Ecto neural progenitor cell (in vitro differentiated cells): ENCODE measurements at places on chromosomes 1 and 21.

DNA sequence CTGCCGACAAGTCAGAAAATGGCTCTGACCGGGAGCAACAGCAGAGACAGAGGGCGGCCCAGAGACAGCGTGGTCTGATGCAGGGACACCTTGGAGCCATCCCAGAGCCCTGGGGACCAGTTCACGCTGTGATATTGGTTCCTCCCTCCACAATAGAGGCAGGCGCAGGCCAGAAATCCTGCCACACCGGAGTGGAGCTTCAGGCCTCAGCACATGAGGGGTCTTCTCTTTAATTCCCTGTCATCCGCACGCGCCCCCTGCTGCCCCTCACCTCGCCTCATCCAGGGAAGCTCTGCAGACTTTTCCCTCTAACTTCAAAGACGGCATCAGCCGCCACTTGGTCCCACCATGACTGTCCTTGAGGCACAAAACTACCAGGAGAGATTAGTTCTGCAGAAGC, 75.5 kb upstream of the ANGPTL1 start:
- DNase-seq: peak; percentile 44

DNA sequence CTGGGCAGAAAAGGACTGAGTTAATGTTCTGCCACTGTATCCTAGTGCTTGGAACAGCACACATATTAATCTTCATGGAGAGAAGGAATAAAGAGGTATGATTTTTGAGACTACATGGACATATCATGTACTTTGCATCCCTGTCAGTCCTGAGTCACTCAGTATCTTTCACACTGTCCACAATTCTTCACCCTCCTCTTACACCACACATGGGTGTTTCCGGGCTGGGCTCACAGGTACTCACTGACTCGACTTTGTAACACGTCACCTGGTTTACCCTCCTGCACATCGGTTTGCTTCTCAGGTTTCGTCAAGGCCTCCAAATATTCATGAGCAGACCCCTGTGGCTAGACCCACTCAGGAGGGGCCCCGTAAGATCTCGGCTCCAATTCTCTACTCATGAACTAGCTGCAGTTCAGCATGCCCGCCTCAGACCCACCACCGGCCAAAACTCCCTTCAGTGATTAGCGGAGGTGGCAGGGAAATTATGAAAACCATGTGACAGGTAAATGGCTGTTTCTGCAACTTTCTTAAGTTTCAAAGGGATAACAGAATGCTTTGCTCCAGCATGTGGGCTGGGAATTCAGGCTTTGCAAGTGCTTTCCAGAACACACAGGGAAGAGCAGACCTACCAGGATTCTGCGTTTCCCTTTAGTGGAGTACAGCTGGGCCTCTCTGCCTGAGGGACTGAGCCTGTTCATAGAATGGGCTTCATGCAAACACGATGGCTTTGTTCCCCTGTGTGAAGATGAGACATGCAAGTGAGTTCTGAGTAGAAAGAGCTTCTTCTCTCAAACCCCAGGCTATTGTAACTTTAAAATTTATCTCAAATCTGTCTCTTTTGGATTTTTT, 31.3 kb upstream of the TRABD2B start:
- DNase-seq: no peak

DNA sequence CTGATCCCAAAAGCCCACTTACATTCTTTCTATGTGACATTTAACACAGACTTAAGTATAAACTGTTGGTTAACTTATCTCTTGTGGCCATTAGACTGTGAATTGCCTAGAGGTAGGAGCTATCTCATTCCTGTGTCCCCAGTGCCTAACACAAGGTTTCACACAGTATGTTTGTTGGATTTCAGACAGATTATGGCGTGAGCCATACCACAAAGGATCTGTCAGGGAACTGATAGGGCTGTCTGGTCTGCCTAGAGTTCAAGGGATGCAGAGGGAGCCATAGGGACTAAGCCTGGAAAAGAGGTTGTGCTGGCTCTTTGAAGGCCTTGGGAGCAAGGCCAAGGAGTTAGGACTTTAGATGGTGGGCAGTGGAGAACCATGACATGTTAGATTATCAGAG, 40.0 kb downstream of the MEF2D start:
- DNase-seq: no peak

DNA sequence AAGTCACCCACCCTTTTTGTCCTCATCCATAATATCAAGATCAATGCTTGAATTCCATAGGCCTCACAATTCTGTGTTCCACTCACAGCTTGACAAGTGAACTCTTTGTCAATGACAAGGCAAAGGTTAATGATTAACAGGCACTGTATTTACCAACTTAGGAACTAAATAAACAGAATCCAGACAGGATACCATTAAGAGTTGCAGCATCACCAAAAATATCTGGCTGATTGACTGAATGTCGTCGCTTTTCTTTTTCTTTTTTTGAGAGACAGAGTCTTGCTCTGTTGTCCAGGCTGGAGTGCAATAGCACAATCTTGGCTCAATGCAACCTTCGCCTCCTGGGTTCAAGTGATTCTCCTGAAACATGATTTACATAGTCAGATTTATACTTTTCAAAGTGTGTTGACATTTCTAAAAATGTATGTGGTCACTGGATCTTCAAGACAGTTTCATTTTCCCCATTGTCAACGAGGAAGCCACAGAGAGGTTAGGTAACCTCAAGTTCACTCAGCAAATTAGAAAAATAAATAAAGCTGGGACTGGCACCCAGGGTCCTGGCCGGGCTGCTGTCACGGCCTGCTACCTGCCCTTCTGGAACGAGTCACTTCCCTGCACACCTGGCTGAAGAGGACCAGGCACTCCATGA, 81.0 kb downstream of the PDE9A start:
- no peak for DNase-seq

DNA sequence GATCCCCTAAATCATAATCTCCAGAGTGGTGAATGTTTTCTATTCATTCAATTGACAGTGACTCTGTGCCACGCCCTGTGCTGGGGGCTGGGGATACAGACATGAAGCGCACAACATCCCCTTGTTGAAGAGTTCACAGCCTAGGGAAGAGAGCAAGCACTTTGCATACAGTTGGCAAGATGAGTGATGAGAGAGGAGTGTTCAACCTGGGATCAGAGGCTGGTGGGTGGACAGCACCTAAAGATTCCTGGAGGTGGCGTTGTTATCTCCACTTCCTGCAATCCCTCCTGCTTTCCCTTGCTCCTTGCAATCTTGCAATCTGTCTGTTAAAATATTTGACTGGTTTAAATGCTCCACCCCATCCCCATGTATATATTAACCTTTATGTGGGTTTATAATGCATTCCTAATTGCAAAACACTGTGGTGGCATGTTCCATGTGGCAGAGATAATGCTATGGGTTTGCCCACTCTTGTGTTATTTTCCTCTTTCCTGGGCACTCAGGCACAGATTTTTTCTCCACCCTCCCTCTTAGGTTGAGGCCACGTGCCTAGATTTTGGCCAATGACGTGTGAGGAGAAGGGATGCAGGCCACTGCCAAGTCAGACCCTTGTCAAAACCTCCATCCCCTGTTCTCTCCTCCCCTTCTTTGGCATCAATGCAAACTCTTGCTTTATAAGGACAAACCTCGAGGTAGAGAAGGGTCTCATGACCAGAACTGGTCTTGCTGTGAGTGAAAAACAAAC, 36.2 kb upstream of the GADD45A start:
- DNase-seq: no peak

DNA sequence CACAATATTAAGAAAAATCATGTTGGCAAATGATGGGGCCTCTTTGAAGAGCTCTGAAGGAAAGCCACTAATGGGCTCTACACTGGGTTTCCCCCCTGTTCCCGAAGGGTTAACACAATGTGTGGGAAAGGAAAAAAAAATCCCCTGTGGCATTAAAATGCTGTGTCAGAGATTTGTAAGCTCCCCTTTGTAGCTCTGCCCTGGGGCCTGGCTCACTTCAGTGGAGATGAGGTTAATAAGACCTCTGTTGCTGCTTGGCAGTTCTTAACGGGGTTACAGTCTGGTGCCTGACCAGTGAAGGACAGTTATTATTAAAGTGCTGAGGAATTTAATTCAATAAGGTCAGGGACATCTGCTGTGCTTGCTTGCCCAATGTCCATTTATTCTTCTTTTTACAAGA, 129.7 kb upstream of the UBE2U start:
- peak; percentile 63 for DNase-seq

- DNase-seq: no peak
Observed at GRCh38 chr1:192766009-192766625, 42.7 kb upstream of the RGS2 start.

GRCh38 chr1:164610538-164611222, 51.7 kb downstream of the PBX1 start:
- DNase-seq: no peak

- DNase-seq: no peak
Observed at GRCh38 chr1:194341587-194341986, 1155.2 kb upstream of the B3GALT2 start.

DNA sequence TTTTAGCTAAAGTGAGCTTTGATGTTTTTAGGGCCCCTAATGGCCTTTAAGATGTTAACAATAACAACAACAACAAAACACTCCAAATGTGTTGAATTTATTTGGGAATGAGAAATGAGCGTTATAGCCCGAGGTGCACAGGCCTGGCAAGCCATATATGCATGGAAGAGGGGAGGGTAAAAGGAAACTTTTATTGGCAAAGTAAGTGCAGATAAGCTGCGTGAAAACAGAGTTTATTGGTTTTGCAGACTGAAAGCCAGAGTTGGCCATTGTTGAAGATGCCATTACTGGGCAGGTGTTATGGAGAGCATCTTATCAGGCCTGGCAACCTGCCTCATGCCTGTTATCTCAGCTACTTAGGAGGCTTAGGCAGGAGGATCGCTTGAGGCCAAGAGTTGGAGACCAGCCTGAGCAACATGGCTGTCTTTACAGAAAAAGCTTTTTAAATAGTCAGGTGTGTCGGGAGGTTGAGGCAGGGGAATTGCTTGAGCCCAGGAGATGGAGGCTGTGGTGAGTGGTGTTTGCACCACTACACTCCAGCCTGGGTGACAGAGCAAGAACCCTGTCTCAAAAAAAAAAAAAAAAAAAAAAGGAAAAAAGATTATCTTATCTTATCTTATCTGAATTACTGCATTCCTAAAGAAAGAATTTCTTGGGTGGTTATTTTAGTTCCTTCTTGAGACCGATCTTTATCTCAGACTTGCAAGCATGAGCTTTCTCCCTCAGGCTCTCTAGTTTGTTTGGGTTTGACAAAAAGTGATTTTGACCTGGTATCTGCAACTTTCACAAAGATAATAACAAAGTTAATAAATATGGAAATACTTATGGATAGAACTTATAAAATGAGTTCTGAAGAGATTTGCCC, 1.7 kb downstream of the PATJ start:
- DNase-seq: no peak

DNA sequence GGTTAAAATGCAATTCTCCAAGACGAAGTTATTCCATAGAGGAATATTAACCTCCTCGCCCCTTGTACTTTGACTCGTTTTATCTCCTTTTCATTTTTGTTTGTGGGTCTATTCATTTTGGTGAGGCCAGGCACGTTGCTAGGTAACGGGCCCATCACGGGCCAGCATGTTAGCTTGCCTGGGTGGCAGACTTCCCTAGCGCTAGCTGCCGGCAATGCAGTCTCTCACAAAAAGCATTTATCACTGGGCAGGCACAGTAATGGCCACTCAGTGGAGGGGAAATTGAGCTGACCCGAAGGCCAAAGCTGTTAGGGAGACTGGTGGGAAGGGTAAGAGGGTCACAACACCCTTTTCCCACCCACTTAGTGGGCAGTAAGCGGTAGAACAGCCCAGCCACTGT, 234.4 kb upstream of the FOXD3 start:
- peak; percentile 83 for DNase-seq

GRCh38 chr1:186875896-186876835, 47.4 kb downstream of the PLA2G4A start:
- no peak for DNase-seq

GRCh38 chr1:221761354-221762002, 19.6 kb upstream of the DUSP10 start:
- DNase-seq: no peak

DNA sequence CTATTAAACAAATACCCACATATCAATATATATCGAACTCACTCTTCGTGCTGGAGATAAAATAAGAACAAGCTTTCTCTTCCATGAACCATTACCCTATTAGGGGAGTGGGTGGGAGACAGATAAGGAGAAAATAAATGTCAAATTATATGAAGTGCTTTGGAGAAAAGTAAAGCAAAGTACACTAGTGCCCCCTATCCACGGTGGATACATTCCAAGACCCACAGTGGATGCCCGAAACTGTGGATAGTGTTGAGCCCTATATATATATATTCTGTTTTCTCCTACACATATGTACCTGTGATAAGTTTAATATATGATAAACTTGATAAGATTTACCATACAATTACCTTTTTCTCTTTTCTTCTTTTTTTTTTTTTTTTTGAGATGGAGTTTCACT, 54.6 kb downstream of the FH start:
- no peak for DNase-seq

DNA sequence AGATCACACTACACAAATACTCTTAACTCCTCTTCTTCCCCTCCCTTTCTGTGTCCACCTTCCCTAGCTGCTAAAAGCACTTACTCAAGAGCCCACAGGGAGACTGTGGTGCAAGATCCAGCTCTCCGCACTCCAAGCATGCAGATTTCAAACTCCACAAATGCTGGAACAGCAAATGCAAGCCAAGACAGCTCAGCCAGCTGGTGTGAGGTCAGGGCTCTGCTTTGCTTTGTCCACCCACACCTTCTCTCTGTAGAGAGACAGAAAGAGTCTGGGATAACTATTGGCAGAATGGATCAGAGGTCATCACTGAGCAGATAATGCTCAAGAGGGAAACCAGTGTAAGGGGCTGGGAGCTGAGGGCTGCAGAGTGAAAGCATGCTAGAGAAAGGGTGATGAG, 45.2 kb upstream of the DPT start:
- DNase-seq: no peak

DNA sequence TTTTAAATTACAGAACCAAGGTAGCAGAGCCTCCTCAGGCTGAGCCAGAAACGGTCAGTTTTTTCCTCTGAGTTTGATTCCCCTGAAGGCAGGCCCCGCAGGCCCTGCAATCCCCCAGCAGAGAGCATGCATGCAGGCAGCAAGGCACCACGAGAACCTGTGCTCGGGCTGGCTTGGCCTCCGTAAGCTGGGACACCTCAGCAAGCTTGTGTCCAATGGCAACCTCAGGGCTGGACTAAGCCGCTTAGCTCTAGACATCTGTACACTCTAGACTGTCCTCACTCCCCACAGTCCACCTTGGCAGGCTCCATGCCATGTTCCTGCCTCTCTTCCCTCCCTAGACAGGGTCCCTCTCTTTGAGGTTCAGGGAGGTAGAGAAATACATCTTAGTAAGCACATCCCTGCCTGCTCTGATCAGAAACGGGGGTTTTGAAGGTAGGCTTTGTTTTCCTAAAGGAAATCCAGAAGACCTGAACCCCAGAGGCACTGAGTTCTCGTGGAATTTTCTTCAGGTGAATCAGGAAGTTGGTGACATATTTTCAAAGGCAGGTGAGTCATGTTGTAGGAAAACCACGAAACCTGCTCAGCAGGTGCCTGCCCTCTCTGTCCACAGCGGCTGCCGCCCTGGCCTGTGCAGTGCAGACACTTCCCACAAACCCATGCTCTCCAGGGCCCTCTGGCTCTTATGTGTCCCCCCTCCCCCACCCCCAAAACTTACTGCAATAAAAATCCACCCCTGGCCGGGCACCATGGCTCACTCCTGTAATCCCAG, 7.0 kb downstream of the TMEM63A start:
- DNase-seq: no peak

- no peak for DNase-seq
Observed at GRCh38 chr1:171883849-171884248, 42.6 kb downstream of the DNM3 start.

- no peak for DNase-seq
Observed at GRCh38 chr1:94273111-94273510, 35.7 kb upstream of the ARHGAP29 start.
